Neuronal stem cell (in vitro differentiated cells): ENCODE measurements at places on chromosomes 12 and 14.

GRCh38 chr12:10184261-10184843 lies 5.5 kb downstream of the TMEM52B start:
- DNase-seq, result no peak

DNA sequence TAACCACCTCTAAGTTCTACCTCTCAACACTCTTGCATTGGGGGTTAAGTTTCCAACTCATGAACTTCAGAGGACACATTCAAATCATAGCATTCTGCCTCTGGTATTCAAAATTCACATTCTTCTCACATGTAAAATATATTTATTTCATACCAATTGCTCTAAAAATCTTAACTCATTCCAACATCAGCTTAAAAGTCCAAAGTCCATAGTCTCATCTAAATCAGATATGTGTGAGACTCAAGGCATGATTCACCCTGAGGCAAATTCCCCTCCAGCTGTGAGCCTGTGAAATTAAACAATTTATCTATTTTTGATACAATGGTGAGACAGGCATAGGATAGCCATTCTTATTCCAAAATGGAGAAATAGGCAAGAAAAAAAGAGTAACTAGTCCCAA lies 214.0 kb downstream of the RGS6 start:
- DNase-seq, result no peak

GRCh38 chr12:124774462-124775167 lies 89.0 kb downstream of the SCARB1 start:
- no peak for DNase-seq

DNA sequence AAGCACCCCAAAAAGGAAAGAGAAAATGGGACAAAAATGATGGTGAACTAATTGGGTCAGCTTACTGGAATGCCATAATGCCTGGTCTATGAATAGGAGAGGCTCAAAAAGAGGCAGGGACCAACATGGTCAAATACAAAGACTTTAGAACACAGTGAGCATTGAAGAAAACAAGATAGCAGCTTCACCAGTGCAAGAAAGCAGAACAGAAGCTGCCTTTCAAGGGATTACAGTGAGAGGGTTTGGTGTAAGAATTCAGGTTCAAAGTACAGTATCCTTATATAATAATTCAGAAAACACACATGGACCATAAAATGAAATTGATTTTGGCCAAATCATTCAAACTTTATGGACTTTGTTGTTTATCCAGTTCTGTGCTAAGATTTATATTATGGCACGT lies 162.1 kb downstream of the NAV3 start:
- DNase-seq, result no peak

- DNase-seq, result peak; percentile 36
Observed at GRCh38 chr14:35406506-35407305, 2.2 kb upstream of the NFKBIA start.

DNA sequence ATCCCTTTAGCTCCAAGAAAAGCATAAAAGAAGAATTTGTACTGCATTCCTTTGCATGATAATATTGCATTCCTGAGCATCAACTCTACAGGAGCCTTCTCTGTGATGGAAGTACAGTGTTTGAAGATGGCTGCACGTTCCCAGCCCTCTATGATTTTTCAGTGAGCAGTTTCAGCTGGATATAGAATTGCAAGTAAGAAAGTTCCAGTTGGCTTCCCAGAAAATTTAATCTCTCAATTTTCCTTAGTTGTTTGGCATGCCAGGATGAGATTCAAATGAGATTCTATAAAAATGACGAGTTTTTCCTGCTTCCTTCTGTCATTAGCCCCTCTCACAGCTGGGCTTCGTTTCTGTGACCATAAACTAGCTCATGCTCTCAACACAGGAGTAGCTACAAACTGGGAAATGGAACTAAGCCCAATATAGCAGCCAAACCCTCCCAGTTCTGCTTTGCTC lies 109.9 kb downstream of the TTC8 start:
- no peak for DNase-seq

DNA sequence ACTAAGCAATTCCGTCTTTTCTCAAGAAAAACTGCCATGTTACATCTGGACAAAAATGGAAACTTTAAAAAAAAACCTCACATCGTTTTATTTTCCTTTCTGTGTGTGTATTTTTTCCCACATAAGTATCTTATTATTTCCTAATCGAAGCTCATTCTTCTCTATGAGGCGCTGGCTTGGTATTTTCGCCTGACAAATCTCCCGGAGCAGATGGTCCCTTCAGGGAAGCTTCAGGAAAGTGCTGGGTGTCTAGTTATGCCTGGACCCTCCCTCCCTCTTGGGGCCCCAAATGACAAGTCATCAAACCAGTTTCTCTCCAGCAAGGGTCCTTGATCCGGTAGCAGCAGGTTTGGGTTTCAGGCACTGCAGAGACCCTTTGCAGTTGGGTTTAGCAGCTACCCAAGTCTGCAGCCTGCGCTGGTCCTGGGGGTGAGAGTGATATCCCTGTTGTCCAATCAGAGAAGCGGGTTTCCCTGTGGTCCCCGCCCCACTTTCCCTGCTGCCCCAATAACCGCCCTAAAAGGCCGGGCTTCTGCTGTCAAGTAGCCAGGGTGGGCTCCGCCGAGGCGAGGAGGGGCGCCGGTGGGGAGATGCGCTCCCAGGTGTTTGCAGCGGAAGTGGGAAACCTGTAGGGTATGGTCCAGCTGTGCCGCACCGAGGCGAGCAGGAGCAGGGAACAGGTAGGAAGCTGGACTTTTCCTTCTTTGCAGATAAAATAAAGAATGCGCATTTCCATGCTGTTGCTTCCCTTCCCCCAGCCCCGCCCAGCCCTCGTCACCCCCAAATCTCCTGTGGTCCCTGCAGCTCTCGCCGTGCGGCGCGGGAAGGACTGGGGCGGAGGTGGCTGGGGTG lies at the start of gene CNTN1:
CNTN1 (plus strand) TSS at position 527 of the 852 bp plus-strand sequence.
- peak; percentile 87 for DNase-seq

DNA sequence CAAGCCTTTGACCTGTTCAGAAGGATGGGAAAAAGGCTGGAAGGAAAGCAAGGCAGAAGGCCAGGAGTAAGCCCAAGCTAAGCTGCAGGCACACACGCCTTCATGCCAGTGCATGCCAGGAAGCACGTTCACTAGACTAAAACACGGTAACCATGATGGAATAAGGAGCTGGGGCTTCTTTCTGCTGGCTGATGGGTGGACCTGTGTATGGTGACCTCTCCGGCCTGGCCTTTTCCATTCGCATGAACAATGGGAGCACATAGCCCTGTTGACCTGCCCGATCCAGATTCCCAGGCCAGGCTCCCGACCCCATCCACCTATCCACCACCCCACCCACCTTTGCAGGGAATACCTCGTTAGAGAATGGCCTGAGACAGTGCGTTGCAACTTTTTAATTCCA lies 22.8 kb downstream of the VSX2 start:
- no peak for DNase-seq

DNA sequence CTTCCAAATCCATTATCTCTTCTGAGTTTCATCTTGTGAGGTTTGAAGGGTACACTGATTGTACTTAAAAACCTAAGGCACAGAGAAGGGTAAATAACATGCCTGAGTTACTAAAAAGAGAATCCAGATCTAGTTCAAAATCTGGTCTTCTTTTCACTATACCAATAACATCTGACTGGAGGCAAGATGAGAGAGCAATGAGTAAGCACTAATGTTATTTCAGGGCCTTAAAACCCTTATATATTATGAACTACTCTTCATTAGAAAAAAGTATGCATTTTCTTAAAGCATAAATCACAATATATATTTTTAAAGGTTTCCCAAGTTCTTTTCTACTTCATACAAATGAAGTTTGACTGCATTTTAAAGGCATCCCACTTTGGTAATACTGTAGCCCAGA lies 60.2 kb downstream of the GXYLT1 start:
- DNase-seq, result no peak

- DNase-seq, result no peak
Observed at GRCh38 chr12:32824596-32824995, 68.9 kb upstream of the YARS2 start.

DNA sequence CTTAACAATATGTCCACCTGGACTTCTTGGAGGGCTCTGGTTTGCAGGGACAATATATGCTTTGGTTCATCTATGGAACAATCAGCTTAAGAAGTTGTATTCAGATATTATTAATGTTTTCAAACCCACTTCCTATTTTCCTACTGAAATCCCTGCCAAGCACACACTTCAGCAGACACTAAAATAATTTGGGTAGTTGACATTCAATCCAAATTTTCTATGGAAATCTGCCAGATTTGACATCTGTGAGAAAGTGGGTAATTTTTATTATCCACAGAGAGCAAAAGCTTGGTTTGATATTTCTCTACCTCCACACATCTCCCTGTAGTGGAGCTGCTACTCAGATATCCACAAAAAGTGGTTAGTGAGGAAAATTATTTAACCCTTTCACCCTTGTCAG lies 378.8 kb upstream of the SOX5 start:
- no peak for DNase-seq

- no peak for DNase-seq
Observed at GRCh38 chr14:80271389-80271788, 60.1 kb upstream of the DIO2 start.

DNA sequence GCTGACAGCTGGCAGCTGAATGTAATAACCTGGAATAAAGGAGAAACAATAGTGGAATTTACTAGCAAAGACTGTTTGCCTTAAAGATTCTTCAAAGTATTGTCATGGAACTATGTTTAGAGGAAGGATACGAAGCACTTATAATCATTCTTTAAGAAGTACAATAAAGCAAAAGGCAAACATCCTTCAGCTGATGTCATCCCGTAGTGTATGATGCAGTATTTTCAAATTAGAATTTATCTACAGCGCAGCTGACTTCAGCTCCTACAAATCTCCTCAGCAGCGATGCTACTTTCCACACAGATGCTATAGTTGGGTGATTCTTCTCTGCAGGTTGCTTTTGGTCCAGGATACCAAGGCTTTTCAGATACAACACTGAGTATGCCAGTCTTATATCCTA lies 31.5 kb downstream of the CLEC1A start:
- DNase-seq, result no peak

- DNase-seq, result no peak
Observed at GRCh38 chr14:23347406-23348296, 5.0 kb downstream of the SLC22A17 start.

DNA sequence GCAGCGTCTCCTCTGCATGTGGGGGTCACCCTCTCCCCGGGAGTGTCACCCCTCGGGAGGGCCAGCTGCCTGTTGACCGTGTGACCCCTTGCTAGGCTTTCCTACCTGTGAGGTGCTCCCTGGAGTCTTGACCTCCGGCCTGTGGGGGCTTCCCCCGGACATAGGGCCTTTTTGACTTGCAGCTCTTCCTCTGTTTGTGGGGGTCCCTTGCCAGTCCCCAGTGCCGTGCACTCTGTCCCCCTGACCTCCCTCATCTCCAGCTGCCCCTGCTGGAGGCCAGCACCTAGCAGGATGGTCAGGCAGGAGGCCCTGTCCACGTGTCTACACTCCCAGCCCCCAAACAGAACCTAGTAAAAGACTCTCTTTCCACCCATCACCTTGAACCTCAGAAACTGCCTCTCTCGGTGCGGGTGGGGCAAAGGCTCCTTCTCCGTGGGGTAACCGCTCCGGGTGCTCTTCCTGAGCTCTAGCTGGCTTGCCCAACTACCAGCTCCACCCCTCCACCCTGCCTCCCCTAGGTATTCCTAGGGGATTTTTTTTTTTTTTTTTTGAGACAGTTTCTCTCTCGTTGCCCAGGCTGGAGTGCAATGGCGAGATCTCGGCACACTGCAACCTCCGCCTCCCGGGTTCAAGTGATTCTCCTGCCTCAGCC lies 810 bp downstream of the AACS start:
- no peak for DNase-seq
